ENCODE measurements at places on chromosomes 4 and X. TPM values are rescaled to one million over a fixed set of nuclear protein-coding genes. Genes with fewer than 3 reads are reported as not detected.

FAM47A gene
- not detected for total RNA-seq

RHOXF1 gene
- not detected for total RNA-seq

AADAT gene
- 9.0 TPM for total RNA-seq

RAI2 gene
- 0.11 TPM for total RNA-seq

SORBS2 gene
- 4.2 TPM for total RNA-seq

CHRDL1 gene
- total RNA-seq: not detected

TLR10 gene
- not detected for total RNA-seq

SPANXA1 gene
- total RNA-seq: not detected

GATB gene
- total RNA-seq: 25.6 TPM

UGT2B17 gene
- not detected for total RNA-seq

RFC1 gene
- 34.3 TPM for total RNA-seq

ADH1C gene
- not detected for total RNA-seq

Data from LHCN-M2 (cell line).